ENCODE measurements at places on chromosomes 7 and 10.

- DNase-seq: peak; percentile 30
These were observed 128.3 kb downstream of the NEBL start for GRCh38 chr10:20768843-20769242.

GRCh38 chr7:148669927-148670326 lies 28.8 kb upstream of the CUL1 start:
- DNase-seq: no peak

- no peak for DNase-seq
These were observed 370.0 kb upstream of the IGFBP3 start for GRCh38 chr7:46291050-46291438.

DNA sequence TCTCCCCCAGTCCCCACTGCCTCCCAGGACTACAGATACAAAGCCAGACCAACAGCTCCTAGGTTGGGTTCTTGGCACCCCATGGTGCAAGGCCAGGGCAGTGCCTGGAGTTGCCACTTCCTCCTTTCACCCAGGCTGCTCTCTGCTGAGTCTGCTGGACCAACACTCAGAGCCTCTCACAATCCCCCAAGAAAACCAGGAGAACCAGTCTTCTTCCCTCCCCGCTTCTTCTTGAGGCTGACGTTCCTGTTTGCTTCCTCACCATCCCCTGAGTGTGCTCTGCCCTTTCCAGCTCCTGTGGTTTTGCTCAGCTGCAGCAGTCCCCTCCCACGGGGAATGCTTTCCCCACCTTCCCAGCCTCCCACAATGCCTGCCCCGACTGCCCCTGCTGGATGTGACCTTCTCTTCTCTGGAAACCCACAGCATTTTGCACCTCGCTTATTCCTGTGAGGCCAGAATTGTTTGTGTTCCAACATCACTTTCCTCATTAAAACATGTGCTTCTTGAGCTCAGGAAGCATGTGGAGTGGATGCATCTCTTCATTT lies 89.9 kb downstream of the GOLGA7B start:
- DNase-seq: no peak

DNA sequence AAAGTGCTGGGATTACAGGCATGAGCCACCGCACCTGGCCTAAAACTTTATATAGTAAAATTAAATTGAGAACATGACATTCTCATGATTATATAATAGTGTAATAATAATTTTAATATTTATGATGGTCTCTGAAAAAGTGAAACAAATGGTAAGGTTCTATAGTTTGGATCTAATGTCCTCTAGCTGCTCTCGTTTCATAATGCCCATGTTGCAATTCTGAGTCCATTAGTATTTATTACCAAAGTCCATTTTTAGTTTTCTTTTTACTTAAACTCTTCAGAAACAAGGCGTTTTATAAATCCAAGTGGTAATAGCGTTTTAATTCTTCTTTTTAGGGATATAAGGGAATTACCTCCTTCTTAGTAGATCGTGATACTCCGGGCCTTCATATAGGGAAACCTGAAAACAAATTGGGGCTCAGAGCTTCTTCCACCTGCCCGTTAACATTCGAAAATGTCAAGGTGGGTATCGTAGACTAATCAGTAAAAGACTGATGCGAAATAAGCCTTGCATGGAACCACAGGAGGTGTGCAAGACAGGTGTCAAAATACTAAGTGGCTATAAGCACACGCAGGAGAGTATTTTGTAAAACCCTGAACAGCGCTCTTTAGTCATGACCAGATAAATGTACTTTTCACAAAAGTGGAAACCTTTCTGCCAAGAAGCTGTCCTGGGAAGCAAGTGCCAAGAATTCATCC lies 34.1 kb downstream of the ACADSB start:
- DNase-seq: no peak

DNA sequence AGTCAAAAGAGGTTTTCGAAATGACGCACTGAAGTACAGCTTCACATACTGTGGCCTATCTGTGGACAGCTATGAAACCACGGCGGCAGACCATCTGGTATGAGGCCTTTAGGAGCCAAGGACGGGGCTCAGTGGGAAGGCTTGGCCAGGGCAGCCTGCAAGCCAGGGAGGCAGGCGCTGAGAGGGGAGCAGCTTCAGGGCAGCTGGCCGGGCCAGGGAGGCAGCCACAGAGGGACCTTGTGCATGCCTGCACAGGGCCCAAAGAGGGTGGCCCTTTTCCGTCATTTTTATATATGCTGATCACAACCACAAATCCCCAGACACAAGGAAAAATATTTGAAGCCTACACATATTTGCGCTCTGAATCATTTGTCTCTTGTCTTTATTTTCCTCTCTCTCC lies 13.5 kb downstream of the CALD1 start:
- DNase-seq: no peak

DNA sequence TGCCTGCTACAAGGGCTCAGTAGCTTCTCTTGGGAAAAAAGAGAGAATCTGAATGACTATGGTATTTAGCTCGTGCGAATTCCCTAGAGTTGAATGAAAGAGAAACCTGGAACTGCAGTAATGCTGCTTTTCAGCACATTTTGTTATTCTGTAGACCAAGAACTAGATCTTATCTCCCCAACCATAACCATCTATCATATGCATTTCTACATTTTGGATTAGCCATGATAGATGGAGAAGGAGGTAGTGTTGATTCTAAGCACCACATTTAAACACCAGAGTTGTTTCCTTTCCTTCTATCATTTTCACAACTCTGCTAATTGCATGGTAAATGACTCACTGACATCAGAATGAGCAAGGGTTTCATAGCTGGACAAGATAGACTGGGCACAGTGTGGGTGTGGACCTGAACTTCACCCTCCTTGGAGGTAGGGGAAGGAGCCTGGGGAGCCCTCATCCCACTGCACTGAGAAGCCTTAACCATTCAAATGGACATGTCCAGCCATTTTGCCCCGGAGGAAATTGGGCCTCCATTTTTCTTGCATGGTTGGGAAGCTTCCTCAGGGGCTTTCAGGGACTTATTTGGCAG lies 55.3 kb upstream of the BMPER start:
- DNase-seq: no peak

GRCh38 chr7:74023092-74023536 lies 4.9 kb upstream of the ELN start:
- no peak for DNase-seq

- DNase-seq: peak; percentile 75
These were observed at the start of gene ARHGAP22 for GRCh38 chr10:48604991-48605508. Gene ARHGAP22, minus strand, starts transcription at chr10:48605073. Its CDS starts 277 bp downstream, at chr10:48604796.

GRCh38 chr10:59283456-59284091 lies 78.8 kb downstream of the FAM13C start:
- peak; percentile 62 for DNase-seq

- DNase-seq: no peak
These were observed 12.8 kb downstream of the OR13A1 start for GRCh38 chr10:45302573-45302972.

DNA sequence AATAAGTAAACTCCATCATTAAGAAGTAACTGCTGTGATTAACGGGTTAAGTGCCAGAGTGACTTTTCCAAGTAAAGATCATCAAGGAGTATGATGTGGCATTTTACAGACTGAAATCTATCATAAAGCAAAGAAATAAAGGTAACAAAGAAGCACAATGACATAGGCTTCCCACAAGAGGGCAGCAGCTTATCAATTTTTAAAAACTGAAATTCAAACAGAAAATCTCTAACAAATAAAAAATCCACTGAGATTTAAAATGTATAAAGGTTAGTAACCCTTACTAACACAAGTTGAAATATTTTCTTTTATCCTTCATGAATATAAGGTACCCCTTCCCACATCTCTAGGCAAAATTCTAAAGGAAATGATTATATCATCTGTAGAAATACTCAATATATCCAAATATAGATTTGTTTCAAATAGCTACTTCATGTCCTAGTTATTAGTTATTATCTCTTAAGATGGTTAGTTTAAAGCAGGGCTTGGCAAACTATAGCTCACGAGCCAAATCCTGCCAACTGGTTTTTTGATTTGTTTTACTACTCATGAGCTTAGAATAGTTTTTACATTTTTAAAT lies 29.2 kb downstream of the FAM3C start:
- peak; percentile 52 for DNase-seq

GRCh38 chr7:48360574-48360973 lies 189.3 kb downstream of the ABCA13 start:
- DNase-seq: no peak

DNA sequence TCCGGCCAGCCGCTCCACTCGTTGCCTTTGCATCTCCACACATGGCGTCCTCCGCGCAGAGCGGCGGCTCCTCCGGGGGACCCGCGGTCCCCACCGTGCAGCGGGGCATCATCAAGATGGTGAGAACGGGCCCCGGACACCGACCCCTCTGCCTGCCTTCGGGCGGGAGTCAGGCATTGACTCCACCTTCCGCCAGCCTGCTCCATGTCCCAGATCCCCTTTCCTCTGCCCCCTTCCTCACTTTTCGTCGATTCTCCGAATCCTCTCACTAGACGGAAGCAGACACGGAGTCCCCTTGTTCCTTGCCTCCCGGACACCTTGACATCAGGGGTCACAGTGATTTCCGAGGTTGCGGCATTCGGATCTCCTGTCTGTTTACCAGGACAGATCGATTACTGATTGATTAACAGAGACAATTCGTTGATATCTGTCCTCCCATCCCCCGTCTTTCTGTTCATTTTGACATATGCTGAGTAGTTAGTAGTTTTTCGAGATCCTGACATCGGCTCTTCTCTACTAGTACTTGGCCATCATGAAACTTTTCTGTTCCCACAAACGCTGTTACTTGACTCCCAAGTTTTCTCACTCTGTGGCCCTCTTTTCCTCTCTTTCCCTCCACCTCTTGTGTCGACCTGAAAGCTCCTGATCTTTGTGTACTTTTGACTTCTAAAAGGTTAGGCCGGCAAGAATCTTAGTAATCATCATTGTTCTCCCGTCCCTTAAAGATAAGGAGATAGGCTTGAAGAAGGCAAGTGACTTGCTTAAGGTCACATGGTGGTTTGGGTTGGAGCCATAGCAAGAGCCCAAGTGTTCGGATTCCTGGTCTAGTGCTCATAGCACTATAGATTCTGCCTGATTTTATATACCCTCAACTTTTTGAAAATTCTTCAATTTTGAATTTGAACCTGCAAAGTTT lies 597 bp downstream of the SND1 start:
- no peak for DNase-seq

DNA sequence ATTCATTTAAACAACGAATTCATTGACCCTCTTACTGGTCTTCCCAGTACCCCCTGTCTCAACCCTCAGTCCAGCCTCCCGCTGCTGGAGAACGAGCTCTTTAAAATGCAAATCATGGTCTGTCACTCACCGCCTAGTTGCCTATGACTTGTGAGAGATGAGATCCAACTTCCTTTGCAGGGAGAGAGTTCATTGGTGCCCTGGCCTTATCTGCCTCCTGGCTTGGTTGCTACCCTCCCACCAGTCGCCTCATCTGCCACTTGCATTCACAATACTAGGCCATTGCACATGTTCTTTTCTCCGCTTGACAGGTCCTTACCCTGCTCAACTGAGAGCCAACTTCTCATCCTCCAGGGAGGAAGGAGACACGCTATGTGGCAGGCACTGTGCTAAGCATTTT lies 54.0 kb upstream of the MXI1 start:
- DNase-seq: no peak

DNA sequence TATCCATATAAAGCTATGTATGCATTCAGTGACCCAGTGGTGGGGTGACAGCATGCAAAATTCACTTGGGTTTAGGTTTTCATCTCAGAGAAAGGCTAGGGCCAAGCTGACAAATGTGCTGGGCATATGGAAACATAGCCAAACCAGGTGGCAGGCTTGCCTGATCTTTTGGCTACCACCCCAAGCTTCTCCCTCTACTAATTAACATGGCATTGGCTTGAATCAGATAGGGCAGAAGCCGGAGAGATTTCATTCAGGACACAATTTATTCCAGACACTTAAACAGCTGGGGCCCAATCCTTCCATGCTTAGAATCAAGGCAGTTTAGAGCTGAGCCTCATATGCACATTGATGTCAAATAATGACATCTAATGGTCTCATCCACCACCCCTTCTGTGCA lies 95.5 kb upstream of the AGK start:
- no peak for DNase-seq

GRCh38 chr10:87861566-87861952 lies 1.8 kb downstream of the KLLN start:
- DNase-seq: peak; percentile 54

DNA sequence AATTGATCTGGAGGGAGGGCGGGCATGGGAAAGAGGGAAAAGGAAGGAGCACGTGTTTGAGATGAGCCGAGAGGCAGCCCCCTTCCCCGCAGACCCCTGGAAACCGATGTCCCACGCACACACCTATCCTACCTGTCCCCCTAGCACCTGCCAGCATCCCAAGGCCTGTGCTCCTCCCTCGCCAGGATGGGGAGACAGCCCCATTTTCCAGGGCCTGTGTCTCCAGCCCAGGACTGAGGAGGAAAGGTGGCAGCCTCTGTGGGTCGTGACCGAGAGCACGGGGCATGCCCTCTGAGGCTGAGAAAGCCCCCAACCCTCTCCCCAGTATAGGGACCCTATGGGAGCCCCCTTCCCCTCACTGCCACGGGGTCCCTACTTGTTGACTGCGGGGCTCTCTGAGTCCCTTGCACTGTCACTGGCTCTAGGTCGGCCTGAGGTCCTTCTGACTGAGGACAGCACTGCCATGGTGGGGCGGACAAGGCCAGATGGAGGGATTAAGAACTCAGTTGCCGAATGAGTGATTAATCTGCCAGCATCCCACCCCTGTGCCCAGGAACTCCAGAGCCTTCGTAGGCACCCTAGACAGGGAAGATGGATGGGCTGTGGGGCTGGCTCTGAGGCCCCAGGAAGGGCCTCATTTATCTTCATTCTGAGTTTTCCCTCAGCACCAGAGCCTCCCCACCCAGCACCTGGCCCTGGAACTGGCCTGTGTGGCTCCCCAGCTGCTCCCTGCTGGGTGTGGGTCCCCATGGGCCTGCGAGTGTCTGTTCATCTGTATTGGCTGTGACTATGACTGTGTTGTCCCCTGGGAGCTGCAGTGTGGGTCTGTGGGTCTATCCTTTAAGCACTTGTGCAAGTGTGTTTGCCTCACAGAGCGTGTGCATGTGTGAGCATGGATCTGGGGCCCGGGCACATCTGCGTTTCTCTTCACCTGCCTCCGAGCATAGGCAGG lies 26.0 kb downstream of the CRHR2 start:
- no peak for DNase-seq

DNA sequence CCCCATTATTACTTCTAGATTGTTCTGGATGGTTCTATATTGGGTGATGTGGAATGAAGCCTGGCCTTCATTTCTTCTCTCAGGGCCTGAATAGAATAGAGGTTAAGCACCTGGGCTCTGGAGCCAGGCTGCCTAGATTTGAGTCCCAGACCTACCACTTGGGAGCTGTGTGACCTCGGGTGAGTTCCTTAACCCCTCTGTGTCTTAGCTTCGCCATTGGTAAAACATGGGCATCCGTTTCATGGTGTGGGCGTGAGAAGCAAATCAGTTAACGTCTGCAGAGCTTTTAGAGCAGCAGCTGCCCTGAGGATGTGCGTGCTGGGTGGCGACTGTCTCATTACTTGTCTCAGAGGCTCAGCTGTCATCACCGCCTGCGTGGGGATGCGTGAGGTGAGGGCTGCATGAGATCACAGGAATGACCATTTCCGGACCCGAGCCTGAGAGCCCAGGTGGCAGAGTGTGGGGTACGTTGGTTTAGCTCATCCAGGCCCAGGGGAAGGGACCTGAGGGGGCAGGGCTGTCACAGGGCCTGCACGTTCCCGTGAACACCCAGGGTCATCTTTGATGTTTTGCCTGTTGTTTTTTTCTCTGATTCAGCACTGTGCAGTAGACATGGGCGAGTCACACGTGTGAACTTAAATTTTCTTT lies 9.7 kb downstream of the AGAP3 start:
- no peak for DNase-seq
